ENCODE measurements at places on chromosomes 11 and 22.

GRCh38 chr22:47298017-47298785 lies 535.8 kb downstream of the TBC1D22A start:
- no peak for DNase-seq

DNA sequence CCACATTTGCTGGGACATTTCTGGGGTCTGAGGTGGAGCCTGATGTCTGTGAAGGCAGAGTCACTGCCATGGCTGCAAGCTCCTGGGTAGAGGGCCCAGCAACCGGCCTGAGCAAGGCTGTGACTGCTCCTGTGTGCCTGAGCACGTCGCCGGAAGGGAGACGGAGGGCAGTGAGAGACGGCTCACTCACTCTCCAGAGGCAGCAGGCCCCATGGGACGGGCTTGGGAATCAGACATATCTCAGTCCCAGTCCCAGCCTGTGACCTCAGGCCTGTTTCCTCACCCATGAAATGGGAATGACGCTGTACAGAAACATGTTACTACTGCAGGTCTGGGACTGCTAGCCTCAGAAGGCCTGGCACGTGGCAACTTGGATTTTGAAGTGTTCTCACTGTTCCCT lies 36.4 kb upstream of the RASL10A start:
- no peak for DNase-seq

DNA sequence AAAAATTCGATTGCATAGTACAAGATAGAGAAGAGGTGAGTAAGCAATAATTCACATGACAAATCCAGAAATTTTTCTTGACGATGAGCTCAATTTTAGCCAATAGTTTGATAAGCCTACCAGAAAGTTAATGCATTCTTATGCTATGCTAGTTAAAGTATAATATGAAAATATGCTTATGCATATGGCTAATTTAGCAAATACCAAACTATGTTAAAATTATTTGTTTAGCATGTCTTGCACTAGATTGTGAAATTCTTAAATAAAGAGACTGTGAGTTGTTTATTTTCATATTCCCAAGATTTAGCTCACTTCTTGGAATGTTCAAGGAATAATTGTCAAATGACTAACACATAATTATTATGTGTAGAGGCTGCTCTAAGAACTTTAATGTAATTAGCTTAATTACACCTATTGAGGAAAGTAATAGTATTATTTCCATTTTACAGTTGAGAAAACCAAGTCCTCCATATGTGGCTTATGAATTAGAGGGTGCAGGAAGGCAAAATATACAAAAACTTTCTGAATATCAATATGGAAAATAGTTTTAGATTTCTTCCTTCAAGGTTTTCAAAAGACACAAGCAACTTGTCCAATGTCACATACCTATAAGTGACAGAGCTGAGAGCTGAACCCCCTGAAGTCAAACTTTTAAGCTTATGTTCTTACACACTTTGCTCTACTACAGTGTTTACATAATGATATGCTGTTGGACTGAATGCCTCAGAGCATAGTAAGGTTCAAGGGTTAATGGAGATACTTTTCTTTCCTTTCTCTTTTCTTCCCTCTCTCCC lies 45.9 kb upstream of the ARHGAP20 start:
- DNase-seq, result no peak

GRCh38 chr22:50030297-50031188 lies 18.0 kb upstream of the IL17REL start:
- DNase-seq, result peak; percentile 51

DNA sequence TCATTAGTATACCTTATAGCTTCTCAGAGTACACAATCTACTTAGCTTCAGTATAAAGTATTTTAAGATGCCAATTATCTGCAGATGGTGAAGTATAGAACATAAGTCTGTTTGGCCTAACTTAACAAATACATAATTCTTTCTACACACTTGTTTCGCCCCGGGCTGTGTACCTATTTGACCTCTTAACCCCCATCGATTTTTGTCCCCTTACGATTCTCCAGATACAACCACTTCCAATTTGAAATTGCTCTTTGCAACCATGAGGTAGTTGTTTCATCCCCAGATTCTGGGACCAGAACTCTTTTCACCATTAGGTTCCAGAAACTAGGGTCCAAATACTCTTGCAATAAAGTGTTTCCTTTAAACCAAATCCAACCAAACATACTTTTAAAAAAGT lies 10.0 kb upstream of the UPB1 start:
- DNase-seq, result no peak

DNA sequence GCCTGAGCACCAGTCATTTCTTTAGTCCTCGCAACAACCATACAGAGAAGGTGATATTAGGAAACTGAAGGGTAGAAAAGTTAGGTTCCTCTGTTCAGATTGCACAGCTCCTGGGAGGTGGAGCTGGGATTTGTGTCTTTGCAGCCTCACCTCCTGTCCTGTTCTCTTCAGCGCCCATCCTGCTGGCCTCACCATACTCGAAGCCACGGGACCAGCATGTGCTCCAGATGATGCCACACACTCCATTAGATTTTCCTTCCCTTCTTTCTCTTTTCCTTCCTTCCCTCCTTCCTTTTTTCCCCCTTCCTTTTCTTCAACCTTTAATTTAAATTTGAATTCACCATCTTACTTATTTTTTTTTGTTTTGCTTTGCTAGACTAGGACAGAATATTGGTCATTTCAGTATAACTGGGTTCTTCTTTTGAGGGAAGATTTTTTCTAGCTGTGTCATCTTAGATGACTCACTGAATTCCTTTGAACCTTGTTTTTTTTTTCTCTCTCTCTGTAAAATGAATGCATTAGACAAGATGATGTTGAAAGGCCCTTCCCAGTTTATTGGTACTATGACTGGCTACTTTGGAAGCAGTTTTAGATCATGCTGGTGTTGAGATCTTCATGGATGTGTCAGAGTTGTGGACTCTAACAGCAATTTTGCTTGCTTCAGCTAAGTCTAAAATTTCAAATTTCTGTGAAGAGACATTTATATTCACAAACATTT lies 662.5 kb upstream of the TENM4 start:
- DNase-seq, result no peak

- DNase-seq, result no peak
Observed at GRCh38 chr22:43862074-43862881, at the start of gene SULT4A1. SULT4A1 (minus strand) TSS chr22:43862513; CDS start chr22:43862382, 131 bp downstream.

DNA sequence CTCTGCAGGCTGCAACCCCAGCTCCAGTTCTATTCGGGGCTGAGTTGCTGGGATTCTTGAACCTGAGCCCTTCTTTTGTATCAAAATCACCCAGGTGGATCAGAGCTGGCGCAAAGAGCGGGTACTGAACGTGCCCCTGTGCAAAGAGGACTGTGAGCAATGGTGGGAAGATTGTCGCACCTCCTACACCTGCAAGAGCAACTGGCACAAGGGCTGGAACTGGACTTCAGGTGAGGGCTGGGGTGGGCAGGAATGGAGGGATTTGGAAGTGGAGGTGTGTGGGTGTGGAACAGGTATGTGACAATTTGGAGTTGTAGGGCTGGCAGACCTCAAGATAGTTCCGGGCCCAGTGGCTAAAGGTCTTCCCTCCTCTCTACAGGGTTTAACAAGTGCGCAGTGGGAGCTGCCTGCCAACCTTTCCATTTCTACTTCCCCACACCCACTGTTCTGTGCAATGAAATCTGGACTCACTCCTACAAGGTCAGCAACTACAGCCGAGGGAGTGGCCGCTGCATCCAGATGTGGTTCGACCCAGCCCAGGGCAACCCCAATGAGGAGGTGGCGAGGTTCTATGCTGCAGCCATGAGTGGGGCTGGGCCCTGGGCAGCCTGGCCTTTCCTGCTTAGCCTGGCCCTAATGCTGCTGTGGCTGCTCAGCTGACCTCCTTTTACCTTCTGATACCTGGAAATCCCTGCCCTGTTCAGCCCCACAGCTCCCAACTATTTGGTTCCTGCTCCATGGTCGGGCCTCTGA lies 3.8 kb downstream of the FOLR1 start:
- no peak for DNase-seq

GRCh38 chr22:44691796-44692661 lies 10.0 kb upstream of the PRR5 start:
- DNase-seq, result no peak

- DNase-seq, result no peak
Observed at GRCh38 chr11:114501901-114502300, 57.8 kb downstream of the NXPE1 start.

DNA sequence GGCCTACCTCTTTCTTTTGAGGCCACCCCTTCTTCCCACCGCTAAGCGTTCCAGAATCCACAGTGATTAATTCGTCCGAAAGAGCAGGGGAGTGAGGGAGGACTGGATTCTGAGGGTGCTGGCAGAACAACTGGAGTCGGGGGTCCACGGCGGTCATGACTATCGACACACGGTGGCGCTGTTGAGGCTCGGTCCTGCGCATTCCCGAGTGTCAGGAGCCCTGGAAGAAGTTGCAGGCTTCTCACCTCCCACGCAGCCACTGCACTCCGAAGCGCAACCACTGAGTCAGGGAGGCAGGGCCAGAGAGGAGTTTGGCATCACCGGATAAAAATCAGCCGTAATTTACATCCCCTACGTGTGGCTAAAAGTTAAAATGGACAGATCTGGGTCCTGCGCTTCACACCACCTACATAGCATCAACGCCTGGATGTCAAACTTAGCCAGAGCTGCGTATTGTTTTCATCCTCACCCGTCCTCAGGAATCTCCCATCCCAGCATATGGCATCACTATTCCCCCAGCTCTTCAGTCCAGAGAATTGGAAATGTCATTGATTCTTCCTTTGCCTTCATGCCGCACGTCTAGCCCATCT lies 10.7 kb upstream of the CTSF start:
- DNase-seq, result peak; percentile 72

DNA sequence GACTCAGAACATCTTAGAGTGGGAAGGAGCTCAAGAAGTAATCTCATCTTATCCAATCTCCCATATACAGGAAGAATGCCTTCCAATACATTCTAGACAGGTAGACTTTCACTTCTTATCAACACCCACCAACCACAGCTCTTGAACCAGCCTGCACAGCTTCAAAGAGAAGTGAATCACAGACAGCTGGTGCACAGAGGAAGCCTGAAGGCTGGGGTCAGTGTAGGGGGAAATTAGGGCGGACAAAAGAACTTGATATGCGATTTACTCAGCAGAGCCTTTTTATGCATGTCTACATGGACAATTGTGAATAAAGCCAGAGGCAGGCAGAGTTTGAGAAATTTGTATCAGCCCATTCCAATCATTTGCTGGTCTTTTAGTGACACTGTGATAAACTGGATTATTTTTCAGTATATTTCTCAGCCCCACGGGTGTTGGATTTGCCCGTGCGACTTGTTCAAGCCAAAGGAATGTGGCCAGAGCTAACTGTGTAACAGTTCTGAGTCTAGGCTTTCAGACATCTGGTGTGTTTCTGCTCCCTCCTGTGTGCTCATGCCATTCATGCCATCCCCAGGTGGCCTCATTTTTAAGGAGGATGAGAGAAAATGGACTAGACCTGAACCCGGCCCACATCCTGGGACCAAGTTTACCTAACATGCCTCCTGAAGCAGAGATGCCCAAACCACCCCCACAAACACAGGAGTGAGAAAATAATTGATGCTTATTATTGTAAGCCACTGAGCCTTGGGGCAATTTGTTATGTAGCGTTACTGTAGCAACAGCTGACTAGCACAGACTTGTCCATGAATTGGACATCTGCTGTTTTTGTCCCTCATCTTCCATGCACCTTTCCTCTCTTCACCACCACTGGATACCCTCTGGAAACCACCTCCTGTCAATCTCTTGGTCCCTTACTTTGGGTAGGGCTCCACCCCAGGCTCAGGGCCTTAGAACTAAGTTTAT lies 137.5 kb upstream of the HSD17B12 start:
- DNase-seq, result no peak

GRCh38 chr11:60984149-60984548 lies 12.7 kb downstream of the CD6 start:
- DNase-seq, result no peak

DNA sequence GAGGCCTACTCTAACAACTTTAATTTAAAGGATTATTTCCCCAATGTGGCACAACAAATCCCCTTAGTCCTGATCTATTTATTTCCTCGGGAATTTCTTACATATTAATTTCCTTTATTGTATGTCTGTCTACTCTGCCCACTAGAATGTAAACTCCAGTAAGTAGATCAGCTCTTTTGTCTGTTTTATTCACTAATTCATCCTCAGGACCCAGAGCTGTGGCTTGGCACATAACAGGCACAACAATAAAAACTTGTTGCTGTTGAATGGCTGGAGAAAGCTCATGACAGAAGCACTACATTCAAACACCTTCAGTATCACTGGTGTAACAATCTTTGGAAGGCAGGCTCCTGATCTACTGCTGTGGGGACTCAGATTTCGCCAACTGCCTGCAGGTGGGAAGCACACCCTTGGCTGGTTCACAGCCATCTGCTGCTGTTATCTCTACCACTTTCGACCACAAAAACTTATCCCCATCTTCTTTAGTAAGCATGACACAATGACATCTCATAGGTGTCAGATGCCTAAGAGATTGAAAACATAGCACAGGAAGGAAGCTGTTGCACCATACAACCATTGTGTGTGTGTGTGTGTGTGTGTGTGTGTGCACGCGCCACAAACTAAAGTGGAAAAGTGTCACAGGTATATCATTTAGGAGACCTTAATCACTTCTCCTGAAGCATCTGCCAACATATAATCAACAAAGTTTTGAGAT lies 11.9 kb downstream of the HIRA start:
- DNase-seq, result no peak

- no peak for DNase-seq
Observed at GRCh38 chr11:9838961-9839360, 175.1 kb downstream of the SWAP70 start.

GRCh38 chr11:2325719-2326118 lies 23.9 kb downstream of the TSPAN32 start:
- no peak for DNase-seq

- no peak for DNase-seq
Observed at GRCh38 chr22:38236786-38237185, 35.0 kb downstream of the MAFF start.

DNA sequence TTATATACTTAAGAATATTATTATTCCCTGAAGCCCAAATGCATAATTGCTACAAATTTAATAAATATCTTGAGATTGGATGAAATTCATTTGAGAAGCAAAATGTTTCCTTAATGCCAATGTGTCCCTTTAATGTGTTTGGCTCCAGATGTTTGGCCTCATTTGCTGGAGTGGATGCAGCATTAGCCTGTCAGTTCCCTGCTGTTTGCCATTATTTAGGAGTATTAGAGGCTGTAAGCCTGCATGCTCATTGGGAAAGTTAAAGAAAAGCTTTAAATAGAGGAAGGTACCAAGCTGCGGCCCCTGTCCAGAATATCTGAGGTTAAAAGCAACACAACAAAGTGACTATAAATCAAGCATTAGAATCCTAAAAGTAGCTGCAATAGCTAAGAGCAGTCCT lies 54.8 kb upstream of the PITPNB start:
- DNase-seq, result no peak

DNA sequence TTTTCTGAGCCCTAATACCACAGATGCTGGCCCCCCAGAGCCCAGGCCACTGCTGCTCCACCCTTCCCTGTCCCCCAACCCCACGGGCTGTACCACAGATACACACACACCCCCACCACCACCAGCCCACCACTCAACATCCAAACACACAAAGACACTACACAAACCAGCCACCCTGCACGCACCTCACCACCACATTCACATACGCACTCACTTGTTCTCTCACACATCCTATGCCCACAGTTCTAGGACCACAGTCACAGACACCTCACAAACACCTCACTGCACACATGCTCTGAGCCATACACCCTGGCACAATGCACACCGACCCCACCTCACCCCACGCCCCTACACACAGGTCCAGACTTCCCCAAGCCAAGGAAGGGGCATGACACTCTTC lies 22.5 kb upstream of the OAF start:
- DNase-seq, result no peak

All from amygdala (tissue), 56 donors.